ENCODE measurements at places on chromosomes 7 and 10. TPM values are rescaled to one million over a fixed set of nuclear protein-coding genes. Genes with fewer than 3 reads are reported as not detected.
A peak's percentile ranks its signal among the peaks of the same experiment; 100 is the strongest.

- no peak overlapping the region for H3K4me3 ChIP-seq
- H3K4me1 ChIP-seq: no peaks in the 10 kb centered on the region
- no peaks in the 10 kb centered on the region for H3K27me3 ChIP-seq
- no peak for DNase-seq
Observed at GRCh38 chr7:114942446-114943175, 20.7 kb downstream of the MDFIC start.

The OR6B1 gene
- not detected for total RNA-seq

DNA sequence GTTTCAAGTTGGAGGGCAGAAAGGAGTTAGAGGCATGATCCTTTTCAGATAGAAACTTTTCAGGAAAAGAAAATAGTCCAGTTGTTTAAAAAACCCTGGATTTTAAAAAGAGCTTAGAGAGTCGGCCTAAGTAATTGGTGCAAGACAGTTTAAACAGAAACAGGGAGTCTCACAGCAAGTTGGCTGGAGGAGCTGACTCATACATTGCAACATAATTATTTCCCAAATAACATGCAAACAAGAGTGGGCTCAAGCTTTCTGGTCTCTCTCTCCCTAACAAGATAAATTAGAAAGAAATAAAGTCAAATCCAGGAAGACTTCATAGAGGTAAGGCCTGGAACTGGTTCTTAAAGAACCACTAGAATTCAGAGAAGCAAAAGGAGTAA, 100.3 kb upstream of the AGBL3 start:
- no peak for DNase-seq
- no peaks in the 10 kb centered on the region for H3K27me3 ChIP-seq
- peak overlapping the region; percentile 53 for H3K27ac ChIP-seq
- H3K36me3 ChIP-seq: no peaks in the 10 kb centered on the region

GRCh38 chr7:94344826-94345225, 49.9 kb upstream of the COL1A2 start:
- no peak overlapping the region for H3K4me3 ChIP-seq
- H3K27ac ChIP-seq: no peak overlapping the region
- no peak for DNase-seq
- no peaks in the 10 kb centered on the region for H3K36me3 ChIP-seq
- no peaks in the 10 kb centered on the region for H3K27me3 ChIP-seq
- no peaks in the 10 kb centered on the region for H3K4me1 ChIP-seq

GRCh38 chr7:15334536-15335263, 227.1 kb downstream of the AGMO start:
- H3K4me1 ChIP-seq: no peaks in the 10 kb centered on the region
- no peaks in the 10 kb centered on the region for H3K27me3 ChIP-seq
- no peaks in the 10 kb centered on the region for H3K36me3 ChIP-seq
- DNase-seq: no peak

The LLCFC1 gene
- total RNA-seq: not detected

DNA sequence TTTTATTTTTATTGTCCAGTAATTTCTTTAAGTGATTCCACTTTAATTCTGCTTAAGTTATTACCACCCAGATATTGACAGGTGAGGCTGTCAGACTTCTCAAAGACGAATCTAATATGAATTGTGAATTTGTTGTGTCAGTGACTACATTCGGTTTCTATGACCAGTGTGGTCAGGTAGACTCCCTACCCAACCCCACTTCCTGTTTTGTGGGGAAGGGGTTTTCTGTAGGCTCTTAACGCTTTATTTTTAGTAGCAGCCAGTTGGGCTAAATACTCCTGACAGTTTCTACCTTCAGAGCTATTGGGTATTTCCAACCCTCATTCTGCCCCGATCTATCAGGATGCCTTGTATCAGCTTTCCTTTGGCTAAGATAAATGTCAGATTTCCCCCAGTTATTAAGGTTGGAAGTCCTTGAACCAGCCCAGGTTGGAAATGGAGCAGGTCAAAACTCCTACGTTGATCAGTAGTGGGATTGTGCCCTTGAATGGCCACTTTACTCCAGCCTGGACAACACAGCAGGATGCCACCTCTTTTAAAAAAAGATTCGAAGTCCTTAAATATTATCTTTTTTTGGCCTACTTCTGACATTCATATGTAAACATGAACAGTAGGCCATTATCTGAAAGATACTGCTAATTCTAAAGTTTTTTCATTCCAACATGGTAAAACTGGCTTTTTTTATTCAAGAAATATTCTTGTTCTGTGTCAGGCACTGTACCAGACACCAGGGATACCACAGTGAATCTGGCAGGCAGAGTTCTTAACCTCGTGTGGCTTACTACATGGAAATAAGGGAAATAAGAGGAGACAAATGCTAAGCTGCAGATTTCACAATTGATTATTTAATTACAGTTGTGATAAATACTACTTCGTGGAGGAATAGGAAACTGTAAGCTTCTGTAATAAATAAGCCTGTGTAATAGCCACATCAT, 133.3 kb upstream of the SAMD8 start:
- no peak overlapping the region for H3K4me3 ChIP-seq
- no peak for DNase-seq
- no peaks in the 10 kb centered on the region for H3K36me3 ChIP-seq

- peaks cover 12% of the 10 kb centered on the region for H3K4me1 ChIP-seq
- no peaks in the 10 kb centered on the region for H3K27me3 ChIP-seq
- no peaks in the 10 kb centered on the region for H3K36me3 ChIP-seq
- H3K27ac ChIP-seq: no peak overlapping the region
Observed at GRCh38 chr10:13750299-13751190, 163.8 kb downstream of the PRPF18 start.

- peak overlapping the region; percentile 27 for H3K4me3 ChIP-seq
- H3K36me3 ChIP-seq: no peaks in the 10 kb centered on the region
- peak; percentile 69 for DNase-seq
- no peaks in the 10 kb centered on the region for H3K27me3 ChIP-seq
- peaks cover 13% of the 10 kb centered on the region for H3K4me1 ChIP-seq
Observed at GRCh38 chr10:96370584-96371157, 11.9 kb upstream of the OPALIN start.

DNA sequence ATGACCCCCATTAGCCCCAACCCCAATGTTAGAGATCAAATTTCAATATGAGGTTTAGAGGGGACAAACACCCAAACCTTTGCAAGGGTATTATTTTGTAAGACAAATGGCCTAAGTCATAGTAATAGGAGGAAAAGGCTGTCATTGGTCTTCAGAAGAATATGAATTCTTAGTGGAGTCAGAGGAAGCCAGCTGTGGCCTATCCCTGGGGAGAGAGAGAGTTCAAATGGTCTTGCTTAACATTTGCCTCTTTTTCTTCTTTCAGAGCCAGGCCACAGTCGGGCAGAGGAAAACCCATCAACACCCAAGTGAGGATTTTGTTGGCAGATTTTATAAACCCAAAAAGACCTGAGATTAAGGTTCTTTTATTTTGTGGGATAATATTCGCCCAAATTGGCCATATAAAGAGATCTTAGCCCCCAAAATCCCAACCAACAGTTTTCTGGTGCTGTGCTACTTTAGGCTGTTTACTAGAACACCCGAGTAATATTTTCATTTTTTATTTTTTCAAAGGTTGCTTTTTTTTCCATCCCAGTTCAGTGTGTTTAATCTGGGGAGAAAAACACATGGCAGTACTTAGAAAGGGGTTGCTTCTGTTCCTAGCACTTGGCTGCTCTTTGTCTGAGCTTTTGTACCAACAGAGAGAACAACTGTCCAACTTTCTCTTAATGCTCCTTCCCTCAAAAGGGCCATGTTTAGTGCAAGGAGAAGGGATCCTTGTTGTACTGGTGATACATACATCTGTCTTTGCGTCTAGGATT, 26.8 kb upstream of the ARMC3 start:
- no peaks in the 10 kb centered on the region for H3K27me3 ChIP-seq
- H3K27ac ChIP-seq: no peak overlapping the region
- H3K4me1 ChIP-seq: peaks cover 23% of the 10 kb centered on the region
- no peaks in the 10 kb centered on the region for H3K36me3 ChIP-seq

The PTPRN2 gene
- total RNA-seq: 1.4 TPM

DNA sequence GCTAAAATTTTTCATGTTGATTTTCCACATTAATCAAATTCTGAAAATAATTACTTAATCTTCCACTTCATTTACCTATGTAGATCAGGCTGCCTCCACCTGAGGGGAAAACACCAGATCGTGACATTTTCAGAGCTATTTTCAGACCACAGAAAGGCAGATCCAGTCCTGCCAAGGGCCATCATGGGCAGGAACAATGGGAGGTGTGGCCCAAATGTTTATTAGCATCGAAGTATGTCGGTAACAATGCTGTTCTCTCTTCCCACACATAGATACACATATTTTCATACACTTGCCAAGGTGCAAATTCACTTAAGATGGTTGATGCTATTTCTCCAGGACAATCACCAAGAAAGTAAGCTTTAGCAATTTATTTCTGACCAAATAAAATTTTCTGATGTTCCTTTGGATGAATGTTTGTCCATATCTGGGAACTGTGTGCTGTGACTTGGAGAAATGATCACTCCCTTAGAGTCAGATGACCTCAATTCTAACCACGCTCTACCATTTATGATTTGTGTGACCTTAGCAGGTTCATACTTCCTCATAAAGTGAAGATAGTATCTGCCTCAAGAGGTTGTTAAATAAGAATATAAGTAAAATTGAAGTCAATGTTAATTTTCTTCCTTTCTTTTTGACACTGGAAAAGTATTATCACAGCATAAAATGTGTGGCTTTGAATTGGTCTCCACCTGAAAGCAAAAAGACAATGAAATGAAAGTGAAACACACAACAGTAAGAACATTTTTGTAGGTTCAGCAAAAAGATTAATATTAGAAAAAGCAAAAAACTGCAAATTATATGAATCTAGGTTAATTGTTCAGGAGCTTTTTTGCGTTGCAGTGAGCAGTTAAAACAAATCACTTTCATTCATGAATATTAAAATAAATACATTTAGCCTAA, 310.4 kb upstream of the PHF14 start:
- H3K4me3 ChIP-seq: no peak overlapping the region
- H3K4me1 ChIP-seq: no peaks in the 10 kb centered on the region
- no peaks in the 10 kb centered on the region for H3K27me3 ChIP-seq
- H3K36me3 ChIP-seq: no peaks in the 10 kb centered on the region

- no peak overlapping the region for H3K27ac ChIP-seq
- no peak for DNase-seq
- H3K4me1 ChIP-seq: peaks cover 3% of the 10 kb centered on the region
- no peaks in the 10 kb centered on the region for H3K36me3 ChIP-seq
Observed at GRCh38 chr7:157689269-157690057, 352.7 kb downstream of the DNAJB6 start.

The SLC26A5 gene
- total RNA-seq: 1.5 TPM

The STK31 gene
- total RNA-seq: 38.9 TPM

- DNase-seq: no peak
- peaks cover 5% of the 10 kb centered on the region for H3K36me3 ChIP-seq
- H3K27me3 ChIP-seq: no peaks in the 10 kb centered on the region
- H3K4me1 ChIP-seq: peaks cover 25% of the 10 kb centered on the region
- no peak overlapping the region for H3K27ac ChIP-seq
- H3K4me3 ChIP-seq: no peak overlapping the region
Observed at GRCh38 chr7:13111230-13111629, 423.8 kb downstream of the ARL4A start.

DNA sequence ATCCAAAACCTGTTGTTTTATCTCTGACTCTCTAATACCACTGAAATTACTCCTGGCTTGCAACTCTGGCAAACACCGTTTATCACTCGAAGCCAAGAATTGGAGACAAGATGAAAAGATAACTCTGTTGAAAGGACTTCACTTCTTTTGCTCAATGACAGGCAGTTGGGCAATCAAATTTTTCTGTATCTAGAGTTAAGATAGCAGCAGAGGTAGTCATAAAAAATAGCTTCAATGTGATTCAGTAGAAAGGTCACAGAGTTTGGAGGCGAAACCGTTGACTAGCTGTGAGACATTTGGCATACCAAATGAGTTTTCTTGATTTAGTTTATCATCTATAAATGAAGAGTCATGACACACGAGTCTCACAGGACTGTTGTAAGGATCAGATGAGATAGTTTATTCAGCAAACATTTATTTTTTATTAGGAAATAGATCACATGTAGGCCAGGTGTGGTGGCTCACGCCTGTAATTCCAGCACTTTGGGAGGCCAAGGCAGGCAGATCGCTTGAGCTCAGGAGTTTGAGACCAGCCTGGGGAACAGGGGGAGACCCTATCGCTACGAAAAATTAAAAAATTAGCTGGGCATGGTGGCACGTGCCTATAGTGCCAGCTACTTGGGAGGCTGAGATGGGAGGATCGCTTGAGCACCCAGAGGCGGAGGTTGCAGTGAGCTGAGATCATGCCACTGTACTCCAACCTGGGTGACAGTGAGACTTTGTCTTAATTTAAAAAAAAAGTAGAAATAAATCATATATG, 23.6 kb downstream of the AKR1B1 start:
- H3K27ac ChIP-seq: peak overlapping the region; percentile 6
- H3K4me3 ChIP-seq: no peak overlapping the region
- H3K36me3 ChIP-seq: no peaks in the 10 kb centered on the region
- peak; percentile 43 for DNase-seq
- H3K4me1 ChIP-seq: peaks cover 19% of the 10 kb centered on the region
- no peaks in the 10 kb centered on the region for H3K27me3 ChIP-seq

GRCh38 chr10:103535595-103535994, 42.1 kb downstream of the NEURL1 start:
- H3K27ac ChIP-seq: no peak overlapping the region
- H3K4me1 ChIP-seq: no peaks in the 10 kb centered on the region
- H3K4me3 ChIP-seq: no peak overlapping the region

GRCh38 chr7:107233174-107233573, 64.4 kb downstream of the HBP1 start:
- DNase-seq: no peak
- H3K4me1 ChIP-seq: no peaks in the 10 kb centered on the region
- H3K27me3 ChIP-seq: no peaks in the 10 kb centered on the region
- no peak overlapping the region for H3K4me3 ChIP-seq

The CAMK2G gene
- 78.0 TPM for total RNA-seq

The SPDYE18 gene
- total RNA-seq: 0.66 TPM

- DNase-seq: no peak
- H3K27me3 ChIP-seq: no peaks in the 10 kb centered on the region
- H3K4me1 ChIP-seq: peaks cover 7% of the 10 kb centered on the region
- H3K36me3 ChIP-seq: no peaks in the 10 kb centered on the region
- no peak overlapping the region for H3K4me3 ChIP-seq
- H3K27ac ChIP-seq: no peak overlapping the region
Observed at GRCh38 chr10:75606203-75606779, 174.9 kb downstream of the LRMDA start.
